ENCODE measurements at places on chromosomes 1 and 21.

DNA sequence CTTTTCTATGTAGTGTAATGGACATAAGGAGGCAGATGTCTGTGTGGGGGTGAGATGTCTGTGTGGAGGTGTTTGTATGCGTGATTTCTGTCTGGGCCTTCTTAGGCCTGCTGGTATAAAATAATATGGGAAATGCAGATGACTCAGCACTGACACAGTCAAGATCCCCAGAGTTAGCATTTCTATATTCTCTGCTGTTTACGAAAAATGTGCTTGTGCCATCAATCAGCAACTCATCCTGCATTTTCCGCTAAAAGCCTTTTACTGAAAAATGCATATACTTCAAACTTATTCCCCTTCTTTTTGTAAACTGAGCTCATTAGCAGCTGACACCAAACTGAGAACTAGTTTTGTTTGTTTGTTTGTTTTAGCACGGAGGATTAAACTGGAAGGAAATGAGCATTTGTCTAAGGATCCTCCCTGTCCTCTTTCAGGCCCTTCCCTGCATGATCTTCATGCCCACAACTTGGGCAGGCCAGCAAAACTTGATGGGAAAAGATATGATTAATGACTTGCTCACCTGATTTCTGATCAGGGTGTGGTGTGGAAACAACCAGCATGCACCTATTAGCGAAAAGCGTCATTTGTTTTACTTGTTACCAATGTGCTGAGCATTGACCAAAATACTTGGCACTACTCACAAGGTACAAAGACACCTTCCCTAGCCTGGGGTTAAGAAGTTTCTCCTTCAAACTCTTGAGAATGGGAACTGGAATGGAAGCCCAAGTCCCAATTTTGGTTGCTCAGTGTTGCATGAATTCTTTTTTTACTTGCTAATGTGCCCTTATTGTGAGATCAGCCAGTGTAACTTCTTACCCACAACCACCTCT is 77.4 kb downstream of the NDUFS5 start:
- DNase-seq, result no peak

DNA sequence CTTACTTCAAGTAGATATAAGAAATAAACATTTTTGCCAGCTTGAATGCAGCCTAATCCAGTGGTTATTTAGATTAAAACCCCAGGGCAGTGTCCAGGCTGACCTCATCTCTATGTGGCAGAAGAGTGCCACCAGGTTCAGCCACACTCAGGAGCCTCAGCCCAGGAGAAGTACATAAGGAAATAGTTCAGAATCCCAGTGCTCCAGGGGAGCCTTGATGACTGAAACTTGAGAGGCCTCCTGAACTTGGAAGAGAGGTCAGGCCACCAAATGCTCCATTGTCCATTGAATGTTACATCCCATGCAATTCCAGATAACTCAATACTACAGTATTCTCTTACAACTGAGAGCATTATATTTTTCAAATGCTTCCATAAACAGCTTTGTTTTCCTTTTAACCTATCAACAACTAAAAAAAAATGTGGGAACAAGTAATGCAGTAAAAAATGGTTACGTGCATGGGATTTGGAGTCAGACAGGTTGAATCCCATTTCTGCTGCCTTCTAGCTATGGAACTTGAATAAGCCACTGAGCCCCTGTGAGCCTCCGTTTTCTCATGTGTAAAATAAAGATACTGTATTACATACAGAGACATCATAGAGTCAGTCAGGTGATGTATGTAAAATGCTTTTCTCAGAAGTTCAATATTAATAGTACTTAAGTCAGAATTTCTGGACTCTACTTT is 248.0 kb downstream of the PLPP3 start:
- DNase-seq, result no peak

- peak; percentile 55 for DNase-seq
These were observed at the start of gene UCK2 for GRCh38 chr1:165827268-165828102. TSS of gene UCK2 (plus strand) at chr1:165827614. CDS start at chr1:165827834, 220 bp downstream.

GRCh38 chr21:45537746-45538291 is 4.4 kb downstream of the SLC19A1 start:
- DNase-seq, result no peak

GRCh38 chr1:232891071-232891470 is 59.3 kb upstream of the NTPCR start:
- no peak for DNase-seq

DNA sequence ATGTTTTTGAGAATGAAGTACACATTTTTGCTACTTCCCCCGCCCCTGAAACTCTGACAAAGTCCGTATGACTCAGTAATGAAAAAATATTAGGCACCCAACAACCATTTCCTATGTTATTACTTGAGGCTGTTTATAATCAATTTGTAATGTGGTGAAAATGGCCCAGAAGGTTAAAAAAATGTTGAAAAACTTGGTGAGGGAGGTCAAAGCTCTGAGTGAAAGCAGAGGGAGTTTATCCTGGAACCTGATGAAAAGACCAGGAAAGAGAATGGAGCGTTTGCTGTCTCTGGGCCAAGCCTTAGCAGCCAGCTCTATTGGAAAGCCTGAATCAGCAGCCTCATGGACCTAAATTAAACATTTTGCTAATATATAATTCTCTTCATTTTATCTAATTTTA is 367.7 kb upstream of the NEGR1 start:
- DNase-seq, result no peak

- DNase-seq, result no peak
These were observed 144.3 kb downstream of the CD247 start for GRCh38 chr1:167373986-167374385.

DNA sequence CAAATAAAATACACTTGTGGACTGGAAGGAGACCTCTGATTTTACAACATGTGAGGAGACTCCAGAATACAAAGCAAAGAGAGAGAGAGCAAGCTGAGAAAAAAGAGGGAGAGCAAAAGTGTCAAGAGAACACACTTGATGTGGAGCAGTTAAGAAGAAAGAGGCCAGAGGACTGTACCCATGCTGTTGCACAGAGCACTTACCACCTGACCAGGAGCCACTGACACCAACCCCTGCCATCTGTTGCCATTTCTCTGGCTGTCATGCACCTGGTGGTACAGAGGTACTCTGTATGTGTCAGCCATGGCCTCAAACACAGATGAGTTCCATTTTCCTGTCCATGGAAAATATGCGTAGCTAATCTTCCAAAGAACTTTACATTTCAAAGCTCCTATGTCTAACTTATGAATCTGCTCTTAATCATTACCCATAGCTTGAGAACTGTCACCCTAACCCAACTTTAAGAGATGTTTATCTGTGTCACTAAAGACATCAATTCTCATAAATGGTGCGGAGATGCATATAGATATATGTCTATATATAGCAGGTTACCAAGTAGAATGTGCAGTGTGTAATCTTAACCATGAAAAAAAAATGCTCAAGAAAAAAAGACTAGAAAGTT is 32.8 kb upstream of the ABCD3 start:
- no peak for DNase-seq

DNA sequence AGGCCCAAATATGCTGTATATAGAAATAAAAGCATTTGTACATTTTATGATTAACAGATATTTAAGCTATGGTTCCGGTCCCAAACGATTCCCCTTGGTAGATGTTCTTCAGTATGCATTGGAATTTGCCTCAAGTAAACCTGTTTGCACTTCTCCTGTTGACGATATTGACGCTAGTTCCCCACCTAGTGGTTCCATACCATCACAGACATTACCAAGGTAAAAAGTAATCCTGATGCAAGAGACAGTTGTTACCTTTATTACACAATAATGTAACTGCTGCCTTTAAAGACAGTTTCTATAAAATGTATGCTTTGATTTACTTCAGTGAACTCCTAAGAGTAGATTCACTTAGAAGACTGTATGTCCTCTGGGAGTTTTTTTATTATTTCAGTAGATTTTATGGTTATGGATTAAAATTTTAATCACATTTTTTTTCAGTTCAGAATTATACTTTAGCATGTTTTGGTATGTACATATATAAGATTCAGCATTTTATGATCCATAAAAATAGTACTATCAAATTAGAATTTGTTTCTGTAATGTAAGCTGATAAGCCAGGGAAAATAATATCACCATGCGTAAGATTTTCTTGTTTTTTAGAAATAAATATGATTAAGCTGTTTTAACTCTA is 96.5 kb downstream of the USP25 start:
- DNase-seq, result peak; percentile 50

DNA sequence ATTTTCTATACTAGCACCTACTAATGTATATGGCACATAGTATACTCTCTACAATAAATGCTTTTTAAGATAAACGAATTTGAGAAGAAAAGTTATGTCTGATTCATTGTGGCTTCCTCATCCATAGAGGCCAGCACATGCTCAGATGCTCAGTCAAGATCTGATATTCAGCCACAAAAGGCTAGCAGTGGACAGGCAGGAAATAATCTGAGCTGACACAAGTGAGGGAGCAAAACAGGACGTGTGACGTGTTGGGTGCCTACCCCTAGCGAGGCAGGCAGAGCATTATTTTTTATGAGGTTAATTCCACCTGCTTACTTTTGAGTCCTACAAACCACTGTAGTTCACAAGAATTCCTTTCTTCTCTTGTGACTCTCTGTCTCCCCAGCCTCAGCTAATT is 550.9 kb downstream of the SMYD3 start:
- DNase-seq, result peak; percentile 73

DNA sequence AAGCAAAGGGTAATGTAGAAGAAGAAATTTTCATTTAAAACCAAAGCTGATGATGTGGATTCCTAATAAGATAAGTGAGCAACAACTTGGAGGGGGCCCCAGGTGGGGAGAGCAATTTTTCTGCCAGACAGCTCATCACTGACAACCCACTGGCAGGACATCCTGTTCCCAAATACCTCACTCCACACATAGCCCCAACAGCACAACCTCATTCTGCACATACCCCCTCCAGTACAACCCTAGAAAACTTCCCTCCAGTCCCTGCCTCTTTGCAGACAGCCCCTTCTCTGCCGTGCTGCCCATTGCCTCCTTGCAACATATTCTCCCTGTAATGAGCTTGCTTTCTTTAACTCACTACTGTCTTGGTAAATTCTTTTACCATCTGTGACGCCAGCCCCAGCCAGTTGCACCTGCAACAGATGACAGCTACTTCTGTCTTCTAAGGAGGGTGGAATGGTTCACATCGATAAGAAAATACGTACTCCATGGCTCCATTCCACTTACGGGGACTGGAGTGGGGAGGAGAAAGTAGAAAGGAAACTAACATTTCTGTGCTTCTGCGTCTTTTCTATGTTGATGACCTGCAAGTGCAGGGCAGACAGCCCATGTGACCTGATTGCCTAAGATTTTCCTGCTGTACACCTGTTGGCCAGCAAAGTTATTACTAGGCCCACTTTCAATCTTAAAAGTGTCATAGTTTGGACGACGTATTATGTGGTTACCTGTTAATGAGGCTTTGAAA is 14.7 kb downstream of the RHEX start:
- no peak for DNase-seq

- DNase-seq, result no peak
These were observed 6.2 kb downstream of the MED8 start for GRCh38 chr1:43383449-43383848.

DNA sequence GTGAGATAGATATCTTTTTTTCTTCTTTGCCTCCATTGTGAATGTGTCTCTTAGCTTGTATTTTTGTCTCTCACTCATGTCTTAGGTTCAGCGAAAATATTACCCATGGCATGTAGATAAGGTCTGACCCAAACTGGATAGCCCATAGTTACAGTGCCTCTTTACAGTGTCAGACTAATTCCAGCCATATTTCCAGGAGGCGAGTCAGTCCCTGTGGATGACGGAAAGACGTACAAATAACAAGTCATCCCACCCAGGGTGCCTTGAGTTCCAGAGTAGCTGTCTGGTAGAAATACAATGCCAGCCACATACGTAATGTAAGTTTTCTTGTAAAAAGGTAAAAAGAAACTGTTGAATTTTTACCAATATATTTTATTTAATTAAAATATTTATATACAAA is 157.3 kb downstream of the ZNF281 start:
- DNase-seq, result no peak

DNA sequence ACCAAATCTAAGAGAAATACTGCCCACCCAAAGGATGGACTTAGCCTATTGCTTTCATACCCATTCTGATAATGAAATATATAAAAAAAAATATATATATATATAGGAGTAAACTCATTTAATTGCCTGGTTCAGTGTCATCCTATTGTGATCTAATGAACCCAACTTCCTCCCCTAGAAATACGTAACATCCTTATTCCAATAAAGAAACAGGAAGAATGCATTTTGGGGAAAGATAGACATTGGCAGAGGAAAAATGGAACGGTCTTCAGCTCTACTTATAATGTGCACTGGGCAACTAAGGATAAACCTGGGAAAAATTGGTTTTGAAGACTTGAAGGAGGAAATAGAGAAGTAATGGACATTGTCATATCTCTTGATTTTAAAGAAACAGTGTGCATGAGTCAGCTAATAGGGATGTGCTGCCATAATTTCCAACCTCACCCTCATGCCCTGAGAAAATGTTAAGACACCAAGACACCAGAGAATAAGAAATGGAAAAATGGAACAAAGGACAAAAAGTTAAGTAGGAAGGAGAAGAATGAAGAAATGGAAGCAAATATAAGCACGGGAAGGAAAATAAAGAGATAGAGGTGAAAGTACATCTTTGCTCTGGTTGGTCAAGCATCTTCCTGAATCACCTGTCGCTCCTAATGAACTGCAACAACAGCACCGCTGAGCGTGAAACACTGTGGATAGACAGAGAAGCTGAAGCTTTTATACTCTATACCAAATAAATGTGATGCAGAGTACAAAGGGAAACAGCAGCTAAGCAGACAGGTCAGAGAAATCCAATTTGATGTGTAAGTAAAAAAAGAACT is 5.4 kb downstream of the UBR4 start:
- no peak for DNase-seq

- DNase-seq, result no peak
These were observed 39.8 kb upstream of the SYNC start for GRCh38 chr1:32742199-32742947.

- DNase-seq, result no peak
These were observed 104.7 kb downstream of the DISC1 start for GRCh38 chr1:231731268-231731667.

DNA sequence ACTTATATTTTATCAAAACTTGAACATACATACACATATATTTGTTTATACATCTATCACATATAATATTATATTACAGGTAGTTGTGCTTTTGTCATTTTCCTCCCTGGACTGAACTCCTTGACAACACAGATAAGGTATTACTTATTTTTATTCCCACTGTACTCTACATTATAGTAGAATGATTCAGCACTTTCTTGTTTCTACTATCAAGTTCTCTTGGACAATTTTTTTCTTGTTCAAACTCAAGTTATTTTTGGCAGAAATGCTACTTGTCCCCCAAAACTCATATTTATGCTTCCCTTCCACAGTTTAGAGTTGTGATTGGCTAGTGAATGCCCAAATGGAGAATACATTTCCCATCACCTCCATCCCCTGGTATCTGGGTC is 10.8 kb upstream of the PTPRC start:
- DNase-seq, result no peak

Data from CD4-positive, alpha-beta T cell treated with Interleukin-17A for 4 hours (primary cell).